ENCODE measurements at places on chromosomes 12 and 14.

DNA sequence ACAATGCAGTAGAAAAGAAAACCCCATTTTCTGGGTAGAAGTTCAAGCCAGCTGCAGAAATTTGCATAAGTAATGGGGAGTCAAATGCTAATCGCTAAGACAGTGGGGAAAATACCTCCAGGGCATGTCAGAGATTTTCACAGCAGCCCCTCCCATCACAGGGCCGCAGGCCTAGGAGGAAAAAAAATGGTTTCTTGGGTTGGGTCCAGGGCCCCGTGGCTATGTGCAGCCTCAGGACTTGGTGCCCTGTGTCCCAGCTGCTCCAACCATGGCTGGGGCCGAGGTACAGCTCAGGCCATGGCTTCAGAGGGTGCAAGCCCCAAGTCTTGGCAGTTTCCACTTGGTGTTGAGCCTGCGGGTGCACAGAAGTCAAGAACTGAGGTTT lies 14.6 kb downstream of the OR10P1 start:
- DNase-seq = no peak

DNA sequence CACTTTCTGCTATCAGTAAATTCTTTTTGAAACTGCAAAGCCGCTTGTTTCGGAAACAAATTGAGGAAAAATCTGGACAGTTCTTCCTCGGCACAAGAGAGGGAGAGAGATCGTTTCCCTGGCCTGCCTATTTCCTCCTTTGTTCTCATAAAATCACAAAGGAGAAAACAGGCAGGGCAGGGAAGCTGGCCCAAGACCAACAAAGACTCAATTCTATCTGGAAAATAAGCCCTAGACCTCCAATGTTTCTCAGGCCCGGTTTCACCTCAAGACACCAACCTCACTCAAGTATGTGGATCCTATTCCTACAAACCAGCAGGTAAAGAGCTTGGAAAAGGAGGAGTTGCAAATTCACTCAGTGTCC lies 19.5 kb downstream of the DICER1 start:
- no peak for DNase-seq

DNA sequence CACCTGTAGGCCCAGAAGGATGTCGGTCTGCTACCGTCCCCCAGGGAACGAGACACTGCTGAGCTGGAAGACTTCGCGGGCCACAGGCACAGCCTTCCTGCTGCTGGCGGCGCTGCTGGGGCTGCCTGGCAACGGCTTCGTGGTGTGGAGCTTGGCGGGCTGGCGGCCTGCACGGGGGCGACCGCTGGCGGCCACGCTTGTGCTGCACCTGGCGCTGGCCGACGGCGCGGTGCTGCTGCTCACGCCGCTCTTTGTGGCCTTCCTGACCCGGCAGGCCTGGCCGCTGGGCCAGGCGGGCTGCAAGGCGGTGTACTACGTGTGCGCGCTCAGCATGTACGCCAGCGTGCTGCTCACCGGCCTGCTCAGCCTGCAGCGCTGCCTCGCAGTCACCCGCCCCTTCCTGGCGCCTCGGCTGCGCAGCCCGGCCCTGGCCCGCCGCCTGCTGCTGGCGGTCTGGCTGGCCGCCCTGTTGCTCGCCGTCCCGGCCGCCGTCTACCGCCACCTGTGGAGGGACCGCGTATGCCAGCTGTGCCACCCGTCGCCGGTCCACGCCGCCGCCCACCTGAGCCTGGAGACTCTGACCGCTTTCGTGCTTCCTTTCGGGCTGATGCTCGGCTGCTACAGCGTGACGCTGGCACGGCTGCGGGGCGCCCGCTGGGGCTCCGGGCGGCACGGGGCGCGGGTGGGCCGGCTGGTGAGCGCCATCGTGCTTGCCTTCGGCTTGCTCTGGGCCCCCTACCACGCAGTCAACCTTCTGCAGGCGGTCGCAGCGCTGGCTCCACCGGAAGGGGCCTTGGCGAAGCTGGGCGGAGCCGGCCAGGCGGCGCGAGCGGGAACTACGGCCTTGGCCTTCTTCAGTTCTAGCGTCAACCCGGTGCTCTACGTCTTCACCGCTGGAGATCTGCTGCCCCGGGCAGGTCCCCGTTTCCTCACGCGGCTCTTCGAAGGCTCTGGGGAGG lies at the start of gene LTB4R:
Gene LTB4R (plus strand): TSS at position 857 of the 959 bp plus-strand sequence. CDS start 4,150 bp downstream, outside the sequence.
- peak; percentile 58 for DNase-seq

DNA sequence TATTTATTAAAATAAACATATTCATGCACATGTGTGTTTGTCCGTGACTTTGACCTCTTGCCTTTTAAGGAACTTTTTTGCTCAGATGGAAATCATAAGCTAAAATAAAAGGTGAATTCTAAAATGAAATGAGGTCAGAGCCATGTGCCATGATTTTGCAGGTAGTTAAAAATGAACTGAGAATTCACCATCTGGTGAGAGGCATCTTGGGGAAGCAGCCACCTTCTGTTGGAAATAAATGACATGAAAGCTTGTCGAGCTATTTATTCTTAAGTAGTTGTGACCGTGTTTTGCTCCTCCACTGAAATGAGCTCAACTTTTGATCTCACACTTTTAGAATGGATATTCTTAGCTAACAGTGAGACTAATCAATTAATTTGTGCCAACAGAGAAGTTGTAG lies 56.8 kb upstream of the CNOT2 start:
- DNase-seq = no peak

DNA sequence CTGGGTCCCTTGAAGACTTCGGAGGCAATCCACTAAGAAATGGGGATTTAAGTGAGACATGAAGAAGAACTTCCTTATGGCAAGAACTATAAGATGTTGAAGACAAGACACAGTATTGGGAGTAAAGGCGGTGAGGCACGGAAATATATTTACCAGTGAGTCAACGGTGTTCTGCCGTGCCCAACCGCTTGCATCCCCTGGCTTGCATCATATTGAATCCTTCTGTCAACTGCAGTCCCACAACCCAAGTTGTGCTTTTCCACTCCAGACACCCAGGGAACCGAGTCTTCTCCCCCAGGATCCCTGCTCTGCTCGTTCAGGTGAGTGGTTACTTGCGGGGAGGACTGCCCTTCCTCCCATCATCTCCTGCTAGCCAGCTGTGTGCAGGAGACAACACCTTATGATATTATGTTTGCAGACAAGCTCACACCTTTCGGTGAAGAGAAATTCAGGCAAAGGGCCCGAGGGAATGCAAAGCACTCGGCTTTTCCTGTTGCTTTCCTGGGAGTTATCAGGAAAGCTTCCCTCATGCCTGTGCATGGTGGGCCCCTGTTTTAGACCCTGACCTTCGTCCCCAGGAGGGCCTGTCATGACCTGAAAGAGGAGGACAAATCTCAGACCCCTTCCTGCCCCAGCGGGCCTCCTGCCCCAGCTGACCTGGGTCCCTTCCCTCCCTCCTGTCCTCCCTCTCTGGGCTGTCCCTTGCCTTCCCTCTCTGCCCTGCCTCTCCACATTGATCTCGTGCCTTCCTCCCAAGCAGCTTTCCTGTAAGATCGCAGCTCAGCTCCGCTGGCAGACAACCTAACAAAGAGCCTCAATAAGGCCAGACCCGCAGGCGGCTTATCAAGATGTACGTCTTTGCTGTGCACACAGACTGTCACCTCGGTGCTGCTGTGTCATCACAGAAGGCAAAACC lies 4.3 kb upstream of the LRTM2 start:
- DNase-seq = no peak

DNA sequence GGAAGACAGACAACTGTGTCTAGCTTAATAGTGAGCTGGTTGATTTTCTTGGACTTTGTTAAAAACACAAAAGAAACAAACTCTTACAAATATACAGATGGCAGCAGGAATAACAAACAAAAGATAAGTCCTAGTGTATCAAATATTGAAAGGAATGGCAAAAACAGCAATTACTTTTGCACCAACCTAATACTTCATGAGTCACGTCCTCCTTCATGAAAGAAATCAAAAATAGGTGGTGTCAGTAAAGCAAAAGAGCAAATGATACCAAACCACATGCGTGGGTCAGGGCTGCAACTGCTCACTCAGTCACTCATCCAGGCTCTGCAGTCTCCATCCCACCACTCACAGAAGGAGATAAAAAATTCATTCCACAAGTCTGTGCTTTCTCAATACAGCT lies 11.8 kb downstream of the ATG14 start:
- DNase-seq = no peak

All from T-helper 17 cell (primary cell).